ENCODE measurements at places on chromosomes 16 and 17.
A peak's percentile ranks its signal among the peaks of the same experiment; 100 is the strongest.

- no peak overlapping the region for H3K27ac ChIP-seq
- no peak overlapping the region for H3K4me3 ChIP-seq
These were observed 575.5 kb upstream of the C16orf82 start for GRCh38 chr16:26491101-26491670.

DNA sequence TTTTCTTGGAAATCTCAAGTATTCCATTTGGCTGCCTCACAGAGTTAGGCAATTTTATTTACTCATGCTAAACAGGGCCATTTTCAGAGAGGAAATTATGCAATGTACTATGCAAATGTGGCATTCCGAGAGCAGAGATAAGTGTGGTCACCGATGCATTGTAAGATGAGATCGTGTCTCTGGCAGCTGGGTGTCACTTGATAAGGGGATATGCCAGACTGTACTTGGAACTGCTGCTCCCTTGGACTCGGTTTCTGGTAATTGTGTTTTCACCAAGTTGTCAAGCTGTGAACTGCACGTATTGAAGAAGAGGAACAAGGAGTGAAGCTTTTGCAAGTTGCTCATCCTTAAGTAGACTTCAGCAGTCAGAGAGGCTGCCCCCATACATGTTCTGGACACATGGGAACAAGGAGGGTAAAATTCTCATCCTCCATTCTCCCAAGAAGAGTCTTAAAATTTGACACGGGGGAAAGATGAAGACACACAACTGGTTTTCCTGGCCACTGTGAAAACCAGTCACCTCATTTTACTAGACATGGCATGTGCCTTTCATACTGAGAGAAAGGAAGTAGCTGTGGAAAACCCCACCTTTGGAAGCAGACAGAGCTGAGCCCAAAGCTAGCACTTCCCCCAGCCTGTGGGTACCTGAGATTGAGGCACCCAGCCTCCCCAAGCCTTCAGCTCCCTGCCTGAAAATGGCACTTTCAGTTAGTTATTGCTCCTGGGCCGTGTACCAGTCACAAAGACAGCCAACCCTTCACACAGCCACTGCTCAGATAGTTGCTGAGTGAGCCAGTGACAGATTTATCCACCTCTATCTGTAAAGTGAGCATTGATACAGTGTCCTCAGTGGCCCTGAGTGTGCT, 150.7 kb downstream of the SOCS1 start:
- peak overlapping the region; percentile 92 for H3K27ac ChIP-seq
- no peaks in the 10 kb centered on the region for H3K27me3 ChIP-seq
- H3K4me3 ChIP-seq: peak overlapping the region; percentile 55
- peak; percentile 51 for DNase-seq

GRCh38 chr16:78072275-78072674, 27.2 kb upstream of the WWOX start:
- H3K27me3 ChIP-seq: peaks cover 13% of the 10 kb centered on the region
- H3K4me1 ChIP-seq: no peaks in the 10 kb centered on the region
- H3K36me3 ChIP-seq: no peaks in the 10 kb centered on the region
- H3K27ac ChIP-seq: no peak overlapping the region
- DNase-seq: no peak

DNA sequence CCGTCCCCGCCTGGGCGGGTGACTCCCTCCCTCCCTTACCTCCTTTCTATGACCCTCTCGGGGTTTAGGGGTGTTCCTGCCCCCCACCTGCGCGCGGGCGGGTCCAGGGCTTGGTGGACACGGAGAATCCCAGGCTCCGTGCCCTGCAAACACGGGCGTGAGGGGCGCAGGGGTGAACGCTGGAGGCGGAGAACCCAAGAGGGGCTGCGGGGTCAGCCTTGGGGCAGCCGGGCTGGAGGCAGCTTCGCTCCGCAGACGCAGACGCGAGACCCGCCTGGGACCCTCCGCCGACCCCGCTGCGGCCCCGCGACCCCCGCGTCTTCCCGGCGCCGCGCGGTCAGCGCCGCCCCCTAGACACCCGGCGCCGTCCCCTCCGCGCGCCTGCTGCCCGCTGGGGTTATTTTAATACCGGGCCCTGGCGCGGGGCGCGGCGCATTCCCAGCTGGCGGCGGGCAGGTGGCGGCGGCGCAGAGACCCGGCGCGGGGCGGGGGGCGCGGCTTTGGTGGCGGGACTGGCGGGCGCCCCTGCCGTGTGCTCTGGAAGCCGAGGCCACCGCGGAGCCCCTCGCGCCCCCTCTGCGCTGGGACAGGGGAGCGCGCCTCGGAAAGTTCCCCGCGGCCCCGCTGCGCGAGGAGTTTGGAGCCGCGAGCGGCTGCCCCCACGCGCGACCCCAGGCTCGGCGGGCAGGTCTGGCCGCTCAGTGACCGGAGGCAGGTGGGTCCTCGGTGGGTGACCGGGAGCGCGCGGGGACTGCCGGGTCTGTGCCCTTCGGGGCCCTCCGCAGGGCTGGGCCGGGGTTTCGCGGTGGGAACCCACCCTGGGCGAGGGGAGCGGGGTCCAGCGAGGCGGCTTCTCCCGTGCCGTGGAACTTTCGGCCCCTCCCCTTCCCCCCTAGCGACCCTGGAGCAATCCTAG, at the start of gene UTS2R:
Gene UTS2R, plus strand, starts transcription at position 433 of the 916 bp plus-strand sequence. CDS start 2,560 bp downstream, outside the sequence.
- peaks cover 46% of the 10 kb centered on the region for H3K27me3 ChIP-seq
- H3K27ac ChIP-seq: no peak within 1 kb of the TSS
- DNase-seq: no peak
- H3K36me3 ChIP-seq: no peaks in the 10 kb centered on the region
- H3K4me3 ChIP-seq: peak within 1 kb of the TSS; percentile 42

GRCh38 chr16:66936462-66936861, 1.1 kb downstream of the CES2 start:
- peaks cover 48% of the 10 kb centered on the region for H3K4me1 ChIP-seq
- H3K4me3 ChIP-seq: peak overlapping the region; percentile 63
- H3K27me3 ChIP-seq: no peaks in the 10 kb centered on the region
- H3K36me3 ChIP-seq: peaks cover 62% of the 10 kb centered on the region
- DNase-seq: no peak
- H3K27ac ChIP-seq: peak overlapping the region; percentile 21

GRCh38 chr17:81802048-81802758, 1.7 kb upstream of the GCGR start:
- no peaks in the 10 kb centered on the region for H3K4me1 ChIP-seq
- H3K36me3 ChIP-seq: no peaks in the 10 kb centered on the region
- no peak overlapping the region for H3K27ac ChIP-seq
- DNase-seq: no peak
- peaks cover 35% of the 10 kb centered on the region for H3K27me3 ChIP-seq

All from activated T-helper 2 cell treated with anti-CD3 and anti-CD28 coated beads, Interferon-gamma antibody, Interleukin-2, Interleukin-4, amounts not matched to agents 10 μg/mL and 5 μg/mL and 100 μg/mL, durations not matched to agents 14 hours and 24 hours and 36 hours (primary cell).